ENCODE measurements at places on chromosomes 3 and 15.

DNA sequence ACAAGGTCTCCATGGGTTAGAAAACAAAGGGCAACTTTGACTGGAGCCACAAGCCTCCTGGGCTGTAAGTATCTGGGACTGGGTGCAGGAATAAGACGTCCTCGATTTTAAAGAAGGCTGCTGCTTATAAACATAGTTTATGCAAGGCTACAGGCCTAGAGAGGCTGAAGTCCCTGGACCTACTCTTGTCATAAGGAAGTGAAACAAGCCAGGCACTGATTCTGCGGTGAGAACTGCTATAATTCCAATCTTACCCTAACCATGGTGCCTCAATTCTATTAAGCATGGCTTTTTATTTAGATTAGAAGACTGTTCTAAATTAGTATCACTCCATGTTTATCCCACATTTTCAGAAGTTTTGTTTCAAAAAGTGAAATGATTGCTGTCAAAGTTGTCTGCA, 777.6 kb downstream of the PLOD2 start:
- no peak for DNase-seq

DNA sequence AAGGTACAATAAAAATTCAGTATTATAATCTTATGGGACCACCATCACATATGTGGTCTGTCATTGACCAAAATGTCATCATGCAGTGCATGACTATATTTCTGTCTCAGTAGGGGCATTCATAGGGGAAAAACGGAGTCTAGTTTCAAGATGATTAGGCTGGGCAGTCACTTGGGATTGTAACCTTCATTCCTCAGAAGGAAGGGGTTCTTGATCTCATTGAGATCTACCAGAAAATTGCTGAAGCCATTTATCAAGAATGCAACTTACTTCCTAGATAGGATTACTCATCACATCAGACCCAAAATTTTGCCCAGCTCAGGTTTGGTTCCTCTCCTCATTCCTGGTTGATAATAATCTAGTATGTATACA, 37.3 kb downstream of the BTD start:
- DNase-seq: no peak

DNA sequence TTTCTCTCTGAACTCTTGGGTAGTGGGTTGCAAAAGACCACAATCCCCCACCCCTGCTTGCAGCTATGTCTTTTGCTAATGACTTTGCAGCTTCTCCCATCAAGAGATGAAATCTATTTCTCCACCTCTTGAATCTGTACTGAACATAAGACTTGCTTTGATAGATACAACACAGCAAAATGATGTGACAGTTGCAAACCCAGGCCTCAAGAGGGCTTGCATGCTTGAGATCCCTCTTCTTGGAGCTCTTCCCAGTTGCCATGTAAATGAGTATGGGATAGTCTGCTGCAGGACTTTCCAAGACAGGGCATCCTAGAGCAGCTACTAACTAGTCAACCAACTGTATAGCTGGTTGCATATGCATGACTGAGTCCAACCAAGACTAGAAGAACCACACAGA, 783.6 kb downstream of the PDCD6IP start:
- no peak for DNase-seq

GRCh38 chr15:36614016-36614415, 34.6 kb downstream of the CDIN1 start:
- DNase-seq: no peak

GRCh38 chr15:95266451-95267061, 1035.2 kb downstream of the MCTP2 start:
- DNase-seq: no peak

- no peak for DNase-seq
Measured at GRCh38 chr3:50264383-50264963, 4.5 kb upstream of the SEMA3B start.

DNA sequence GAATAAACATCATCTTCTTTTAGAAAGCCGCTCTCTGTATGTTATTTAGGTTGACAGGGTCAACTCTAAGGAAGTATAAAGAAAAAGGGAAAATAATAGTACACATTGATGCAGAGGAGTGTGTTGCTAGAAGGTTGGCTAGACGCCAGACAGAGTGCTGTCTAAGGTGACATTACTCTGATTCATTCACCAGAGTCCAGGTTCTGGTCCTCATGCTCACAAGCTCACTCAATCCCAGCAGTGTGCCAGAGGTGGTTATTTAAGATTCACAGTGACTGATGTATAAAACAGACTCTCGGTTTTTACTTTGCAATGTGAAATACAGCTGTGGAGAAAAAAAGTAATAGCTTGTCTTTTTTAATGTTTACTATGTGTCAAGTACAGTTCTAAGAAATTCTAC, 1.7 kb downstream of the CFAP44 start:
- no peak for DNase-seq

Data from activated CD8-positive, alpha-beta memory T cell treated with anti-CD3 and anti-CD28 coated beads, Interleukin-2, amount 10 ng/mL, durations not matched to agents 7 days and 5 days (primary cell).